ENCODE measurements at places on chromosomes 1 and 21.

- no peak for DNase-seq
These were observed 102.3 kb upstream of the TIAM1 start for GRCh38 chr21:31446226-31446855.

DNA sequence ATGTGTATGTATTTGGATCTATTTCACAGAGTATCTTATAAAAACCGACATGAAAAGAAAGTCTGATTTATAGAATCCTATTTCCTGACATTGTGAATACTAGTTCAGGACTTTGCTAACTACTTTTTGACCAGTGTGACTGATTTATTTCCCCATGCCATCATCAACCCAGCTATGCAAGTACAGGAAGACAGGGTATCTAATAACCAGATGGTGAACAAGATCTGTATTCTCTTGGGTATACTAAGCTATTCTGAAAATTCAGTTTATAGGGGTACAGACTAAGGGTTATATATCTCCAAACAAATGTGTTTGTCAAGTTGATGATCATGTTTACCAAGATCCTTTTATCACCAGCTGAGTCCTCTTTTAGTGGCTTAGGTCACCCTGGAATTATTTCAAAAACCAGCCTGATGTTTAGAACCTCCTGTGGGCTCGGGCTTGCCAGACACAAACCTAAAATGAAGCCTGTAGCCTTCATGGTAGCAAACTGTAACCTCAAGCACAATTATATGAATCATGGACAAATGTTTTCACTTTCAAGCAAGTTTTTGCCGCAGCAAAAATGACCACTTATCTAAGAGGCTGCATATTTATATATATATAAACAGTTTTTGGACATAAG, 185.1 kb downstream of the FGGY start:
- no peak for DNase-seq

DNA sequence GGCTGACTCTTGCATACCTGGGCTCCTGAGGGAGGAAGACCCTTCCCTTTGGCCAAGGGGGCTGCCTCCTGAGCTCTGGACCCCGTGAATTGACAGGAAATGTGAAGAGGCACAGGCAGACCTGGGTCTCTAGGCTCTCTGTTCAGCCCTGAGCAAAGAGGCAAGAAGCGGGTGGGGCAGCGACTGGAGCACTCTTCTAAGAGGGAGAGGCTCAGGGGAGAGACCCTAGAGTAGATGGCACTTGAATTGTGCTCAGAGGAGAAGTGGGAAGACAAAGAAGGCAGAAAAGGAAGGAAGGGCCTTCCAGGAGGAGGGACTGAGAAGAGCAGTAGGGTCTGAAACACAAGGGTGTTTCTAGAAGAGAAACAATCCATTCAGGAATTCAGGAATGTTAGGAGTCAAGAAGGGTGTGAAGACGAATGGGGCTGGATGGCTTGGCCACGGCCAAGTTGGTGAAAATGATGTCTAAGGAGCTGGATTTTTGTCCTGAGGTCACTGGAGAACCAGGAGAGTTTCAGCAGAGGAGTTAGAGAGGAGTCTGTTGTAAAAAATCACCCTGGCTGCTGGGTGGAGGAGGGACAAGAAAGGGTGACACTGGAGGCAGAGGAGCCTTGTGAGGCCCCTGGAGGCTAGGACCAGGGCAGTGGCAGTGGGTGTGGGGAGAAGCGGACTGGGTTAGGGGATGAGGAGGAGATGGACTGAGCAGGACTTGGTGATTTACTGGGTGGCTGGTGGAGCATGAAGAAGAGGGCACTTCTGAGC, 5.3 kb downstream of the TIE1 start:
- DNase-seq: peak; percentile 12

DNA sequence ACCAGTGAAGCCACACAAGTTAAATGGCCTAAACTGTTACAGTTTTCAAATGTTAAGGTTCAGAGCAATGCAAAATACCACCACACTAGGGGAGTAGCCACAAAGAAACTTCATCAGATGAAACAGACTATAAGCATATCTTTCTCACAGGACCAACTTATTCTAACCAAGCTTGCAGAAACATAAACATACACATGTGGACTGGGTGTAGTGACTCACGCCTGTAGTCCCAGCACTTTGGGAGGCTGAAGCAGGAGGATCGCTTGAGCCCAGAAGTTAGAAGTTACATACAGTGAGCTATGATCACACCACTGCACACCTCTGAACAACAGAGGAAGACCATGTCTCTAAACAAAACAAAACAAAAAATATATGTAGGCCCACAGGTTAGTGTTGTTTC, 17.3 kb downstream of the WDR47 start:
- DNase-seq: no peak

DNA sequence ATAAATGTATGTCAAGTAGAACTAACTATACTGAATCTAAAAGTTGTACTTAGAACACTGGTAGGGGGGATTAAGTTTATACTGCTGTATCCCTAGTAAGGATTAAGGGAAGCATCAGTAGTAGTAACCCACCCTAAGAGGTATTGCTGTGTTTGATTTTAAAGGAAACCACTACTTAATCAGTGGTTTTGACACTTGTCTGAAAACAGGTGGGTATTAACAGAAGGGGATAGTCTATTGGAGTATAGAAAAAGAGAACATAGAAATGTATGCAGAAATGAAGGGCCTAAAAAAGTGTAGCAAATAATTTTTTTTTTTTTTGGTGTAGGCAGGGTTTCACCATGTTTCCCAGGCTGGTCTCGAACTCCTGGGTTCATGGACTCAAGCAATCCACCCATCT, 2.2 kb downstream of the MIGA1 start:
- DNase-seq: no peak

DNA sequence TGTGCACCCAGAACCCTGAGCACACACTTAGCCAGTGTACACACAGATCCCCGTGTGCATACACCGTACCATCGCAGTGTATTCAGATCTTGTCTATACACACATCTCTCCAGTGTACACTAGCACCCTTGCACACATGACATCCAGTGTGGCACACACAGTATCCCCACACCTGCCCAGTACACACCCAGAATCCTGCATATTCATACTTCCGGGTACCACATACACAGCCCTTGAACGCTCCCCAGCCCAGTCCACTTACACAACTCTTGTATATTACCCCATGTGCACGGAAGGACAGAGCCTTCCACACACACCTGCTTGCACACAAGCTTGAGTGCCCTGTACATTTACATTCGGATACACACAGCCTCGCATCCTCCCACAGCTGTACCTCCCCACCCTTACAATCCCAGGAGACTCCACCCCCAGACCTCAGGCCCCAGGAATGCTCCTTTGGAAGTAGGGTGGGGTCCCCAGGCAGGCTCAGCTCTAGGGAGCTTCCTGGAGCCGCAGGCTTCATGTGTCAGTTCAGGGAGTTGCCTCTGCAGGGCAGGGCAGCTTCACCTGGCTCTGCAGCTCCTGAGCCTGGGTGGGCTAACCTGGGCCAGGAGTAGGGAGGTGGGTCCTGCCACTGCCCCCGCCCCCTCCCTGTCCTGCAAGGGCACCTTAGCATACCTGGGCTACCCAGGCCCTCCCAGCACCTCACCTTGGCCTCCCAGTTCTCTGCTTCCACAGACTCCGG, 46.2 kb downstream of the AHDC1 start:
- DNase-seq: no peak

DNA sequence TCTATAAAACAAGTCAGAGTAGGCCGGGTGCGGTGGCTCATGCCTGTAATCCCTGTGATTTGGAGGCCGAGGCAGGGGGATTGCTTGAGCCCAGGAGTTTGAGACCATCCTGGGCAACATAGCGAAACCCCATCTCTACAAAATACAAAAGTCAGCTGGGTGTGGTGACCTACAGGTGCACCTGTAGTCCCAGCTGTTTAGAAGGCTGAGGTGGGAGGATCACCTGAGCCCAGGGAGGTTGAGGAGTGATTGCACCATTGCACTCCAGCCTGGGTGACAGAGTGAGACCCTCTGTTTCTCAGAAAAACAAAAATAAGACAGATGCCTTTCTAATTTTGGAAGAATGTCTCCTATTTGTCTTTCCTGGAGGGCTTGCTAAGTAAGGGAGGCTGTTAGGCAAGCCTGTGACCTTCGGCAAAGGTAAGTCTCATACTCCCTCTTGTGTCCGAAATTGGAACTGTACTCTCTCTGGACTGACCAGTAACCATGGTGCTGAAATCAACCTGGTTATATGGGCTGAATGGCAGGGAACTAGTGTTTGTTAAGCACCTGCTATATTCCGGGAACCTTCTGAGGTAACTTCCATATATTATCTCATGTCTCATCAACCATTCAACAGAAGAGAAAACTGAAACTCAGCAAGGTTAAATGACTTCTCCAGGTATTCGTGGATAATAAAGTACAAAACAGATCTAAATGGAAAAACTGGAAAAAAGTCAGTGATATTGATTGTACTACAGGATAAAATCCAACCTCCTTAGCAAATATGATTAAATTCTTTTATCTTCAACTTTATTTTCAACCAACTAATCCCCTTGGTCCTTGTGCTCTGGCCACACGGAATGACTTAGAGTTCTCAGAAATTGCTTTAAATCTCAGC, 11.8 kb upstream of the RAB3B start:
- no peak for DNase-seq

DNA sequence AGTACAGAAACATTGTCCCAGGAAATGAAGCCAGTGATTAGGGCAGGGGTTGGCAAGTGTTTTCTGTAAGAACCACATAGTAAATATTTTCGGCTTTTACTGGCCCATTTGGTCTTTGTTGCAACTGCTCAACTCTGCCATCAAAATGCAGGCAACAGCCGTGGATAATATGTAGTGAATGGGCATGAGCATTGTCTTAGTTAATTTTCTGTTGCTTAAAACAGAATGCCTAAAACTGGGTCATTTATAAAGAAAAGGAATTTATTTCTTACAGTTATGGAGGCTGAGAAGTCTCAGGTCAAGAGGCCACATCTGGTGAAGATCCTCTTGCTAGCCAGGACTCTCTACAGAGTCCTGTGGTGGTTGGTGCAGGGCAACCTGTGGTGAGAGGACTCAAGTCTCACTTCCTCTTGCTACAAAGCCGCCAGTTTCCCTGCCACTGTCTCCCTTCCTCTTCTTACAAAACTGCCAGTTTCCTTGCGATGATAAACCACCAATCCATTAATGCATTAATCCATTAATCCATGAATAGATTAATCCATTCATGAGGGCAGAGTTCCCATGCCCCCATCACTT, 166.4 kb downstream of the PSMG1 start:
- no peak for DNase-seq

GRCh38 chr1:221644663-221645258, 97.1 kb downstream of the DUSP10 start:
- no peak for DNase-seq

DNA sequence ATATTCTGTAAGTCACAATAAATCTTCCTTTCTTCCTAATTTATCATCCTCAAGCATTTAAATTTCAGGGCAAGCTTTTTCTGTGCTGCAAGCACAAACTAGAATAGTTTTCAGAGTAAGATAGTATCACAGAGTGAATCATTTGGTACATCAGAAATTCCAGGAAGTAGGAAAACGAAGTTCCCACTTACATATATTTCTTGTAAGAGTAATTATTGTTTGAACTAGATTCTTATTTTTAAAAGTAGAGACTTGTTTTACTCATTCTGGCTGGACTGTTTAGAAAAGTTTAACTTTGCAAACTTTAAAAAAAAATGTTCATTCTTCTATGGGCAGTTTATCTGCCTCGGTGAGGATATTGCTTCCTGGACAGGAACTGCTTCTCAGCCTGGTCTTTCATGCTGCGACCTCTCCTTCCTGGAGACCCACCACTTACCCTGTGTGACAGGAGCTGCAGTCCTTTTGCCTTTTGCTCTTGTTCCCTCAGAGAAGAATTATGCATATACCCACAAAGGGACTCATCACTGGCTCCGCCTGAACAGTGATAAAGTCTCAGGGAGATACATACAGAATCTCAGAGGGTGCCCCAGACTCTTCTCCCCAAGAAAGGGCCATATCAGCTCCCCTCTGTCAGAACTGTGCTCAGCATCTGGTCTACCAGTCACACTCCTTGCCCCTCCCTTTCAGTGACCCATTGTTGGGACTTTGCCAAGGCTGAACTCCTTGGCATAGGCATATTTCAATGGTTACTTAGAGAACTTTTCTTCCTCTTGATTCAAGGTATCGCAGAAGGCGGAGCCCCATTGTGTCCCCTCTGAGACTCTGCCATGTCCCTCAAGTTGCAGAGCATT, 102.7 kb upstream of the CD55 start:
- DNase-seq: peak; percentile 22

- DNase-seq: no peak
These were observed 16.8 kb downstream of the MAB21L3 start for GRCh38 chr1:116127848-116128540.

DNA sequence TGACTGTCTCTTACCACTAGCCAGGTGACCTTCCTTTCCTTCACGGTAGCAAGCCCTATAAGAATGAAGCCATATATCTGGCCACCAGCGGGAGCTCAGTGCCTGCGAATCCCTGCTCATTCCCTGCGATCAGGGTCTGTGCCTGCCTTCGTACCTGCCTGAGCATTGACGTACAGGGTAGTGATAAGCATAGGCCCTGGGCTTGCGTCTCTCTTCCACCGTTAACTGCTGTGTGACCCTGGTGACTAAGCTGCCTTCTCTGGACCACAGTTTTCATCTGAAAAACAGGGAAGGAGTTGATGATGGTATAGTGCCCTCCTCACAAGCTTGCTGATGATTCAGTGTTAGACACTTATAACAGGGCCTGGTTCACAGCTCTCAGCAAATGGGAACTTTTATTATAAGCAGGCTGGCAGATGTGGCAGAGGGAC, 4.1 kb downstream of the ZC3H12A start:
- no peak for DNase-seq

- DNase-seq: no peak
These were observed 32.0 kb upstream of the PRDX6 start for GRCh38 chr1:173445164-173445563.

GRCh38 chr1:176752505-176752904, 289.5 kb downstream of the PAPPA2 start:
- DNase-seq: no peak

- no peak for DNase-seq
These were observed 381.7 kb upstream of the VAMP3 start for GRCh38 chr1:7389201-7389905.

DNA sequence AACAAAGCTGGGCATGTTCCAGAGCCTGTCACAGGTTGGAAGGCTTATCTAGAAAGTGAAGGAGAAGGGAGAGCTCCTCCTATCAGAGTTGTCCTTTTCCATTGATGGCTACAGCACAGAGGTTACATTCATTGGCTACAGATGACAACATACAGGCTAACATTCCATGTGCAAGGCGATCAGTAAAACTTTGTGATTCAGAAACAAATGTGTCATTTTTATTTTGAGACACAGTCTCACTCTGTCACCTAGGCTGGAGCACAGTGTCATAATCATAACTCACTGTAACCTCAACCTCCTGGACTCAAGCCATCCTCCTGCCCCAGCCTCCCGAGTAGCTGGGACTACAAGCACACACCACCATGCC, 32.6 kb downstream of the TRIM67 start:
- DNase-seq: no peak

DNA sequence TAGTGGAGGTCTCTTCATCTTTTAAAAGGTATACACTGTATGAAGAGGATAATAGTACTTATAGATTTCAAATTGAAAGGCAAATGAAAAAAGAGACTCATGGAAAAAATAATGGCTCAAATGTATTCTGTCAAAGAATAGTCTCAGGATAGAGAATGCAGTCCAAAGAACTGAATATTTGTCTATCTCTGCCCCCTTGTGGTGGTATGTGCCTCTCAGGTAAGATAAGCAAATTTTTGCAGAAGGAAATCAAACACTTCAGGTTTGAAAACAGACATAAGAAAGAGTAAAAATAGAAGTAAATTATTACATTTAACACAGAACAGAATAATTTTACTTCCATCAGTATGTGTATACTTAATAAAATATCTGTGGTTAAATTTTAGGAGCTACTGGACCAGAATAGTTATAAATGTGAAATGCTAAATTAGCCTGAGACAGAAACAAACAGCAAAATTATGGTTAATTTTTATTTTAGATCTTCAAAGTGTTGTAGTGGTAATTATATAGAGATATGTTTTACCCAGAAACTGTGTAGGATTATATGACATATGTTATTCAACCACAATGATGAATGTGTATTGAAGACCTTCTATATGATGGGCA, 164.4 kb upstream of the PALMD start:
- DNase-seq: peak; percentile 30
